ENCODE measurements at places on chromosomes 2 and 18.
A peak's percentile ranks its signal among the peaks of the same experiment; 100 is the strongest.

DNA sequence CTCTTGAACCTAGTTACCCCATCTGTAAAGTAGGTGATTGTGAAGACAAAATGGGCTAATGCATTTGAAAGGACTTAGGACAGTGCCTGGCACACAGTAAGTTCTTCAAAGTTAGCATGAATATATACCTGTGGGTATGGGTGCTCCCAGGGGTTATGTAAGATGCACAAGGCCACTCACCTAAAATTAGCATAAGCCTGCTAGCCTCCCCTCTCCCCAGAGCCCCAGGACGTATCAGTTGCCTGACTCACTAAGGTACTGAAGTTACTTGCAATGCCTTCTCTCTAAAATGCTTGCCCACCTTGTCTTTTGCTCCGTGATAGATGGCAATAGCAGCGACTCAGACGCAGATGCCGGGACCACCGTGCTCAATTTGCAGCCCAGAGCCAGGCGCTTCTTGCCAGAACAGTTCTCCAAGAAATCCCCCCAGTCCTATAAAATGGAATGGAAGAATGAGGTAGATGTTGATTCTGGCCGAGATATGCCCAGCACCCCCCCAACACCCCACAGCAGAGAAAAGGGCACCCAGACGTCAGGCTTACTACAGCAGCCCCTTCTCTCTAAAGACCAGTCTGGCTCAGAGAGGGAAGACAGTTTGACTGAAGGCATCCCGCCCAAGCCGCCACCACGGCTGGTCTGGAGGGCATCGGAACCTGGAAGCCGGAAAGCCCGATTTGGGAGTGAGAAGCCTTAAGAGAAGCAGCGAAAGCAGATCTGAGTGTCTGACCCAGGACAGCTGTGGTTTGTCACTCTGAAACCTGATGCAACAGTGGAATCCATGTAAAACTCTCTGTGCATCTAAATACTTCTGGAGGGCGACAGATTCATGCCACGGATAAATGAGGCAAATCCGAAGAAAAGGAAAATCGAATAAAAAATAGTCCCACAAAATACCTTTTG is 53.8 kb upstream of the TMEM182 start:
- no peak for DNase-seq

- DNase-seq, result no peak
Measured at GRCh38 chr18:55523001-55523400, 65.0 kb downstream of the TCF4 start.

DNA sequence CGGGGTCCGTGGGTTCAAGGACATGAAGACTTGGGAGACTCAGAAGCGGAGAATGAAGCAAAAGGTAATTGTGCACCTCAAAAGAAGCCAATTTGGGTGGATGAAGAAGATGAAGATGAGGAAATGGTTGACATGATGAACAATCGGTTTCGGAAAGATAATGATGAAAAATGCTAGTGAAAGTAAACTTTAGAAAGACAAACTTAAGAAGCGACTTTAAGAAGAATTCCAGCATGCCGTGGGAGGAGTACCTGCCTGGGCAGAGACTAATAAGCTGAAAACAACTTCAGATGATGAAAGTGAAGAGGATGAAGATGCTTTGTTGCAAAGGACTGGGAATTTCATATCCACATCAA is 43.5 kb downstream of the PSTPIP2 start:
- no peak for DNase-seq

- DNase-seq, result no peak
Measured at GRCh38 chr2:71277536-71278103, 50.7 kb upstream of the PAIP2B start.

GRCh38 chr2:109614715-109615636 is 812 bp downstream of the SOWAHC start:
- DNase-seq, result no peak

- peak; percentile 19 for DNase-seq
Measured at GRCh38 chr2:176814740-176815367, 397.7 kb upstream of the HNRNPA3 start.
